CD8-positive, alpha-beta memory T cell (primary cell): ENCODE measurements at places on chromosomes 5 and 9.

- no peak for DNase-seq
Measured at GRCh38 chr5:59487772-59488729, 405.5 kb downstream of the PDE4D start.

- no peak for DNase-seq
Measured at GRCh38 chr9:16501141-16501540, 369.3 kb downstream of the BNC2 start.

- no peak for DNase-seq
Measured at GRCh38 chr5:141598391-141599345, 20.1 kb downstream of the DIAPH1 start.

- no peak for DNase-seq
Measured at GRCh38 chr5:56803025-56803424, 12.3 kb upstream of the MAP3K1 start.

GRCh38 chr9:116204252-116204882 lies 50.8 kb downstream of the PAPPA start:
- no peak for DNase-seq

DNA sequence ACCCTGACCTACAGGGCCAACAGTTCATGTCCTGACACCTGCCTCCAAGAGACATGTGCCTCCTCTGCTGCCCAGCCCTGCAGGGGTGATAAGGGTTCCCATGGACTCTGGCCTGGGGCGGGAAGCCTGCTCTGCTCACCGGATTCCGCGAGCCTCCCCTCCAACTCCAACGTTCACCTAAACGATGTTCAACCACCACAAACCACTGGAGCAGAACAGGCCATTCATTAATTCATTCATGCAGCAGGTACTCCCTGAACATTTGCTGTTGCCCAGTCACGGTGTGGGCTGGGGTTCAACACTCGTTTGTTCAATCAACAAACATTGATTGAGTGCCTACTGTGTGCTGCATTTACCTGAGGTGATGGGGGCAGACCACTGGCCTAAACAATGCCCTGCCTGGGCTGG lies 3.3 kb upstream of the UAP1L1 start:
- no peak for DNase-seq

DNA sequence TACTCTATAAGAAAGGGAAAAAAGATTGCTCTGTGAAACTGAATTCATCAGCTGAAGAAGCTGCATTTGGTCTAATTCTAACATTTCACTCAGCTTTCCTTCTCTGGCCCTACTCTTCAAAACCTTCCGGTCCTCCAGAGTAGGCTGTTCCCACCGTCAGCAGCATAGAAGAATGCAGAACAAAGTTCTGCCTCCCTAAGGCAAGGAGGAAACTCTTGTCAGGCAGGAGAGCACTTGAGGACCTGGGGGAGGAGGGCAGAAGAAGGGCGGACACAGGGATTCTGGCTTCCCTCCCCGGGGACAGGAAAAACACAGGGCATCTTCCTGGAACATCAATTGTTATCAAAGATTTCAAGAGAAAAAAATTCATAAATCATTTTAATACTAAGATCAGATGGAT lies 69.2 kb upstream of the SHB start:
- DNase-seq: no peak
